Spinal cord (tissue), 10 donors: ENCODE measurements at places on chromosomes 11 and 22. TPM values are rescaled to one million over a fixed set of nuclear protein-coding genes. Genes with fewer than 3 reads are reported as not detected.

DNA sequence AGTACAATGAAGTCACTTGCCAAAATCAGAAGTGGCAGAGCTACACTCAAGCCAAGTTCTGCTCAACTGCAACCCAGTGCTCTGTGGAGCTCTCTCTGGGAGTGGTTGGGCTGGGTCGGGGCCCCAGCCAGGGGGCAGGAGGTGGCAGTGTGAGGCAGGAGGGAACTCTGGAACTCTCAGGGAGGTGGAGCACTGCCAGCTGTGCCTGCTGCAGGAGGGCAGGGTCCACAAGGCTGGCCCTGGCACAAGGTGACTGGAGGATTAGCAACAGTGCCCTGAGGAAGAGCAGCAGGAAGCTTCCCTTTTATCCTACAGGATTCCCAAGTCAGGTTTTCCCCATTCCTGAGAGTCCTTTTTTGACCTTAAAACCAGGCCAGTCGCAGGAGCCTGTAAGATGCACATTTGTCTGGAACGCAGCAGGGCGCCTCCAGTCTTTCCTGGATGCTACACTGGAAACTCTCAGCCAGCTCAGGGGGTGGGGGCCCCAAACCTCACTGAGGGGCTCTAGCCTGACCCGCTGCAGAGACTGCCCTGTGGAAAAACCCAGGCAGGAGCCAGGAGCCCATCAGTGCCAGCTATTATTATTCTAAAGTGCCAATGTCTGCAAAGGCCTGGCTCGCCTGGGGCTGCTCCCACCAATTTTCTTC lies 31.8 kb downstream of the DKK3 start:
- H3K27ac ChIP-seq: peak overlapping the region; percentile 25
- H3K27me3 ChIP-seq: no peaks in the 10 kb centered on the region
- DNase-seq: no peak
- no peak overlapping the region for H3K4me3 ChIP-seq

- peak overlapping the region; percentile 98 for H3K27ac ChIP-seq
- peaks cover 72% of the 10 kb centered on the region for H3K4me1 ChIP-seq
- H3K27me3 ChIP-seq: no peaks in the 10 kb centered on the region
- DNase-seq: peak; percentile 74
- peaks cover 9% of the 10 kb centered on the region for H3K36me3 ChIP-seq
- H3K4me3 ChIP-seq: peak overlapping the region; percentile 45
Observed at GRCh38 chr11:111735262-111736116, 30.7 kb downstream of the PPP2R1B start.

GRCh38 chr22:45891471-45891995 lies 85.4 kb downstream of the WNT7B start:
- no peak for DNase-seq
- H3K36me3 ChIP-seq: peaks cover 6% of the 10 kb centered on the region
- H3K27ac ChIP-seq: no peak overlapping the region
- no peak overlapping the region for H3K4me3 ChIP-seq
- peaks cover 2% of the 10 kb centered on the region for H3K27me3 ChIP-seq
- peaks cover 33% of the 10 kb centered on the region for H3K4me1 ChIP-seq

DNA sequence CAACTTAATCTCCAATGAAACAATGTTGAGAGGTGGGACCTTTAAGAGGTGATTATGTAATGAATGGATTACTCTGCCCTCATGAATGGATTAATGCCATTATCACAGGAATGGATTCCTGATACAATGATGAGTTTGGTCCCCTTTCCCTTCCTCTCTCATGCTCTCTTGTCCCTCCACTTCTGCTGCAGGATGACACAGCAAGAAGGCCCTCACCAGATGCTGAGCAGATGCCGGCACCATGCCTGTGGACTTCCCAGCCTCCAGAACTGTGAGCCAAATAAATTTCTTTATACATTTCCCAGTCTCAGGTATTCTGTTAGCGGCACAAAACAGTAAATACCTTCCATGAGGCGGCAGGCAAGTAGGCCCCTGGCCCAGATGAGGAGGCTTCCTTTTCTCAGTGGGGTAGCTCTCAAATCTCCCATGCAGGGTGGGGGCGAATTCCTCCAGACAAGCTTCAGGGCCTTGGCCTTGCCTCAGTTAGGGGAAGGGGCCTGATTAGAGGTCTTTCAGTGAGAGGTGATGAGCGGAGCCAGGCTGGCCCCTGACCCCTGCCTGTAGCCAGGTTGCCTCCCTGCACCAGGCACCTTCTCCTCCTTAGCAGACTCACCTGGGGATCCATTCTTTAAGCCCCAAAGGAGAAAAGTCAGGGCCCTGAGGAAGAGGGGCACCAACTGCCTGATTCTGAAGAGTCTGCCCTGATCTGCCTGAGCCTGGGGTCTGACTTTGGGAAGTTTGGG lies 86.0 kb downstream of the RRM1 start:
- no peak overlapping the region for H3K27ac ChIP-seq
- H3K4me3 ChIP-seq: no peak overlapping the region
- peaks cover 3% of the 10 kb centered on the region for H3K4me1 ChIP-seq
- H3K36me3 ChIP-seq: no peaks in the 10 kb centered on the region

RIN1 gene
- 0.79 TPM for total RNA-seq

ANO3 gene
- total RNA-seq: 2.4 TPM

OR8B12 gene
- not detected for total RNA-seq
